ENCODE measurements at places on chromosomes 4 and X.

GRCh38 chr4:70936200-70936787, 34.1 kb downstream of the MOB1B start:
- DNase-seq: no peak

DNA sequence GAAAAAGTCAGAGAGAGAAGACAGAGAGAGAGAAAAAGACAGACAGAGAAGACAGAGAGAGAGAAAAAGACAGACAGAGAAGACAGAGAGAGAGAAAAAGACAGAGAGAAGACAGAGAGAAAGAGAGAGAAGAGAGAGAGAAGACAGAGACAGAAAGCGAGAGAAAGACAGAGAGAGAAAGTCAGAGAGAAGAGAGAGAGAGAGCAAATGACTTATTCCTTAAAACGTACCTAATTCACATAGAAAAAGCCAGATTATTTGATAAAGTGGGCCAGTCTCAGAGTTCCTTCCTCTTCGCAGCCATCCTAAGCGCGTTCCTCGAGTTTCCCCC, 7.4 kb upstream of the SHOX start:
- no peak for DNase-seq

- no peak for DNase-seq
Observed at GRCh38 chrX:25175743-25176142, 160.0 kb upstream of the ARX start.

- DNase-seq: no peak
Observed at GRCh38 chr4:16908377-16909021, 10.1 kb upstream of the LDB2 start.

- no peak for DNase-seq
Observed at GRCh38 chr4:15317246-15317645, 110.6 kb upstream of the C1QTNF7 start.

- no peak for DNase-seq
Observed at GRCh38 chr4:94798808-94799207, 41.1 kb downstream of the BMPR1B start.

GRCh38 chr4:38036548-38036947, 76.3 kb downstream of the PTTG2 start:
- DNase-seq: no peak

DNA sequence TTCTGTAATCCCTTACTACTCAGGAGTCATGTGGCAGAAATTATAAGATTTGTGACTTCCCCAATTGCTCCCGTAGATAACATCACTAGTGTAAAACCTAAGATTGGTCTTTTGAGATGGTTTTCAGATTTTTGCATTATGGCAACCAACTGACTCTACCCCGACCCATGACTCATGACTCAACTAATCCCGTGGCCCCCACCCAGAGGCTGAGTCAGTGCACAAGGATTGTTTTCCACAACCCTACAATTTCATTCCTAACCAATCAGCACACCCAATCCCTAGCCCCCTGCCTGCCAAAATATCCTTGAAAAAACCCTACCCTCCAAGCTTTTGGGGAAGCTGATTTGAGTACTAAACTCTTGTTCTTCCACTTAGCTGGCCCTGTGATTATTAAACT, 109.4 kb upstream of the FAM9C start:
- DNase-seq: no peak
